ENCODE measurements at places on chromosomes 7 and 10.

- no peak for DNase-seq
Observed at GRCh38 chr7:151611878-151612277, 92.2 kb upstream of the RHEB start.

GRCh38 chr10:3702056-3702546, 82.9 kb downstream of the KLF6 start:
- DNase-seq: no peak

GRCh38 chr7:42625421-42625820, 286.4 kb downstream of the C7orf25 start:
- DNase-seq: no peak

GRCh38 chr10:114245121-114245791, 6.2 kb downstream of the VWA2 start:
- DNase-seq: no peak

GRCh38 chr7:71630516-71630915, 498.6 kb downstream of the GALNT17 start:
- DNase-seq: no peak

DNA sequence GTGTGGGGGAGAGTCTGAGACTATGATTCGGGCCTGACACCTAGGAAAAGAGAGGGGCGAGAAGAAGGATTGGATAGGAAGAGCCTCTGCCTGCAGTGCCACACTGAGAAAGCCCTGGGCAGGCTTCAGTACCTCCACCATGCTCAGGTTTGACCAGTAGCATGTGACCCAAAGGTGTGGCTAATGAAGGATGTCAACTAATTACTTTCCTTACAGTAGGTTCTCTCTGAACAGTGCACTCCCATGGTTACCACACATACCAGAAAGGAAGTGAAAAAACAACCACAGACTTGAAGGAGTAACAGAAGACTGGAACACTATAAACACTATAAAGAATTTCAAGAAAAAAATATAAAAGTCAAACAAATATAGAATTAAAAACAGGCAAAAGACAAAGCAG, 46.2 kb downstream of the SEM1 start:
- no peak for DNase-seq

- DNase-seq: peak; percentile 87
Observed at GRCh38 chr10:70673043-70673928, 980 bp downstream of the ADAMTS14 start.

DNA sequence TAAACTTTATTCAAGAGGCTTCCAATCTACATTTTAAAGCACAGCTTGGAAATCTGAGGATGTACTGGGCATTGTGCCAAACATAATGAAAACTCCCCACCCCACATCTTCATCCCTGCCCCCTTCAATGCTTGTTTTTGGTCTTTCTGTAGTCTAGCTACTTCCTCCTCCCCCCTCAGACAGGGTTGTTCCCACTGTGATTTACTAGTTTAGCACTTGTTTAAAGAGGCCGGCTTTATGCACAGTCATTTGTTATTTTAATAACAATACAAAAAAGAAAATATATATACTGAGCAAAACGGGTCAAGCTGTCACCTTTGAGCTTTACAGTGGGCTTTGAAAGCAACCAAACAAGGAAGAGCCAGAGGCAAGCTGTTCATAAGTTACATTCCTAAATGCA, 132.6 kb downstream of the CHRM2 start:
- no peak for DNase-seq

- no peak for DNase-seq
Observed at GRCh38 chr10:59456199-59456598, 93.8 kb upstream of the FAM13C start.

DNA sequence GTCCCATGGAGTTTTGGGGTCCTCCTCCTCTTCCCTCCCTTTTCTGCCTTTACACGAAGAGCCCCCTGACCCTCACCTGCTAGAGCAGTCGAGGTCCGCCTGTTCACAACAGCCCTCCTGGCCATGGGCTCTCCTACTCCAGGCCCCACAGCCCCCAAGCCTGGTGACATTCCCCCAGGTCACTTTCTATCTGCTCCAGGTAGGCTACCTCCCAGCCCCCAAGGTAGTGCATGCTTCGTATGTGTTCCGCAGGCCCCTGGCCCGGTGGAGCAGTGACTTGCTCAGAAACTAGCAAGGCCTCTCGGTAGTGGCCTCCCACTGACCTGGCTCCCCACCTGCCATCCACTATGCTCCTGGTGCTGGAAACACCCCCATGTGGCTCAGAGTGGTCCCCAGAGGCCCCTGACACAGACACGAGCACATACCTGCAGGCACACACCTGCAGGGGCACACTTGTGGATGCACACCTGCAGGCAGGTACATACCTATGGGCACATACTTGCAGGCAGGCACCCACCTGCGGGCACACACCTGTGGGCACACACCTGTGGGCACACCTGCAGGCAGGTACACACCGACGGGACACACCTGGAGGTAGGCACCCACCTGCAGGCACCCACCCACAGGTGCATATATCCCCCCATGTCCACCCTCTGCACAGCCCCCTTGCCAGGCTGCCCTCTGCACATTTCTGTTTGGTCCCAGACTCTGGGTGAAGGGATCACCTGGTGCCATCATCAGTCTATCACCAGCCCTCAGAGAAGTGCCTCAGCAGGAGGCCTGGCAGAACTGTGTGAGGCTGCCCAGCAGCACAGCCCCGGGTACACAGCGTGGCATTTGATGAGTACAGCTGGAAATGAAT, 322.5 kb downstream of the PTPRN2 start:
- no peak for DNase-seq

GRCh38 chr10:65273115-65273514, 1652.7 kb upstream of the LRRTM3 start:
- no peak for DNase-seq

DNA sequence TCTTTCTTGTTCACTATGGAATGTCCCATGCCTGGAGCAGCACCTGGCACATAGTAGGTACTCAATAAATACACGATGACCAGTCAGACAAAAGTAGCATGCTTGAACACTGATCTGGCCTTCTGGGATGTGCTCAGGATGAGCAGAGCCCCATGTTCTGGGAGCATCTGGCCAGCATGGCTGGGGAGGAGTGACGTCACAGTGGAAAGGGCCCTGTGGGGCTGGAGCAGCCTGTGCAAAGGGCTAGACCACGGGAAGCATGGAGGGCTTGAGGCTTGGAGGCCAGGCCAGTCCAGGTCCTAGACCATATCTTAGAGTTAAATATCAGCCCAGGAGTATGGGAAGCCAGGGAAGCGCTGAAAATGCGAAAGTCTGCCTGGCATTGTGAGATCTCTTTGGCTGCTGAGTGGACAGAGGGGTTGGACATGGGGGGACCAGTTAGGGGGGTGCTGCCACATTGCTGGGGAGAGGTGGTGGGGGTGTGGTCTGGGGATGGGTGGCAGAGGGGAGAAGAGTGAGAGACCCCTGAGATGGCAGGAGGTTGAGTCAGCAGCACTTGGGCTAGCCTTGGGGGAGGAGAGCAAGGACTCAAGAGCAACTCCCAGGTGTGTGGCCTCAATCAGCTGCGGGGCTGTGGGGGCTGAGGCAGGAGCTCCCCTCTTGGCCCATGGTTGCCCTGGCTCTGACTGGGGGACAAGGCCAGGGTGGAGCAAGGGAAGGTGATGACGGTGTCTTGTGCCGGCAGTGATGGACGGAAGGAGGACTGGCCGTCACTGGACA, 34.9 kb downstream of the ZCCHC24 start:
- no peak for DNase-seq

DNA sequence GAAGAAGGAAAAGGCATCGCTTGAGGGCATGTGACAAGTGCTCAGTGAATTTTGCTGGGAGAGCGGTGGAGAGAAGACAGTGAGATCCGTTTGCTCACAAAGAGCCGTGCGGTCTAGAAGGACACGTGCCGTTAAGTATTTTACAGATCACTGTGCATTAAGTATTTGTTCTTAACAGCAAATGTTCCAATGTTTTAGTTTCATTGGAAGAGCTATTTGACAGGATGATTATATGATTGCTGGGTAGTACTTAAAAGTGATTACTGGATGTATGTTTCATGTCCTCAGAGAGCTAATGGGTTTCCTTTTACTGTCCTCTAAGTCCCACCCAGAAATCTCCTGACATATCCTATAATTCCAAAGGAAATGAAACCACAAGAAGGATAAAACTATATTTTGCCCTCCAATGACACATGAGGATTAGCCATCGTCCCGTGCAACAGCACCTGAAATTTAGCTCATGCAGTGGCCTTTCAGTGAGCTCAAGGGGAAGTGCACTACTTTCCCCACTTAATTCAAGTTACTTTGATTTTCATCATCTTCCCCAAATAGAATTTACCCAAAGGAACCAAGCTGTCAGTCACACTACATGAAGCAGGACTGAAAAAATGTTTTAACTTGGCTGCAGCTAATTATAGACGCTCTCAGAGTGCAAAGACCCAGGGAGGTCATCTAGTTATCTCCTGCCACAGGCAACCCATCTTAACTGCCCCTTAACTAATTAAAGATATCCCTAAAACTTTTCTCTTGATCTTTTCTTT, 80.3 kb downstream of the KLF6 start:
- DNase-seq: no peak
